ENCODE measurements at places on chromosomes 3 and 15. TPM values are rescaled to one million over a fixed set of nuclear protein-coding genes. Genes with fewer than 3 reads are reported as not detected.
A peak's percentile ranks its signal among the peaks of the same experiment; 100 is the strongest.

DNA sequence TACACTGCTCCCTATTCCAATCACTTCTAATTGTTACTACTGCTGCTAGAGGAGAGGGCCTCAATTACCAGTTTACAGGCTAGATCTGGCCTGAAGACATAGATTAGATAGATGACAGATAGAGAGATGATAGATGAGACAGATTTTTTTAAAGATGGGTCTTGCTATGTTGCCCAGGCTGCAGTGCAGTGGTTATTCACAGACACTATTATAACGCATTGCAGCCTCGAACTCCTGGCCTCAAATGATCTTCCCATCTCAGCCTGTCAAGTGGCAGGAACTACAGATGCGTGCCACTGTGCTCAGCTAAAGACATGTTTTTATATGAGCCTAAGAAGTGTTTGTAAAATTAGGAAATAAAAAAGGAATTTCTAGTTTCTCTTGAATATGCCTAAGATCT lies 6.2 kb downstream of the SLC33A1 start:
- DNase-seq = no peak

DNA sequence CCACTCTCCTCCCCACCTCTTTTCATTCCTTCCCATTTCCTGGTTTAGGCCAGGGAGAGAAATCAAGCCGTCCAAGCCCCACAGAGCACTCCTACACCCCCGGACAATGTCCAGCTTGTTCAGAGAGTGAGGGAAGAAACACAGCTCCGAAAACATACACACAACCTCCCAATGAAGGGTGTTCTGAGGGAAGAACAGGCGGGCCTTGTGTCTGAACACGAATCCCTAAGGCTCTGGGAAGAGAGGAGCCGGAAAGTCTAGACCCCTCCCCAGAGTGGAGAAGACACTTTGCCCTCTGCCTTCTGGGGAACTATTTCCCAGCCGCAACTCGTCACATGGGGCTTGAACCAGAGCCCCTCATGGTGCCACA lies 30.5 kb downstream of the ACAN start:
- DNase-seq = no peak

GRCh38 chr15:61527836-61528580 lies 298.9 kb upstream of the RORA start:
- no peak for DNase-seq

GRCh38 chr3:45081506-45082141 lies 55.5 kb downstream of the CLEC3B start:
- DNase-seq = no peak

GRCh38 chr15:36358523-36358922 lies 220.9 kb upstream of the CDIN1 start:
- DNase-seq = no peak

DNA sequence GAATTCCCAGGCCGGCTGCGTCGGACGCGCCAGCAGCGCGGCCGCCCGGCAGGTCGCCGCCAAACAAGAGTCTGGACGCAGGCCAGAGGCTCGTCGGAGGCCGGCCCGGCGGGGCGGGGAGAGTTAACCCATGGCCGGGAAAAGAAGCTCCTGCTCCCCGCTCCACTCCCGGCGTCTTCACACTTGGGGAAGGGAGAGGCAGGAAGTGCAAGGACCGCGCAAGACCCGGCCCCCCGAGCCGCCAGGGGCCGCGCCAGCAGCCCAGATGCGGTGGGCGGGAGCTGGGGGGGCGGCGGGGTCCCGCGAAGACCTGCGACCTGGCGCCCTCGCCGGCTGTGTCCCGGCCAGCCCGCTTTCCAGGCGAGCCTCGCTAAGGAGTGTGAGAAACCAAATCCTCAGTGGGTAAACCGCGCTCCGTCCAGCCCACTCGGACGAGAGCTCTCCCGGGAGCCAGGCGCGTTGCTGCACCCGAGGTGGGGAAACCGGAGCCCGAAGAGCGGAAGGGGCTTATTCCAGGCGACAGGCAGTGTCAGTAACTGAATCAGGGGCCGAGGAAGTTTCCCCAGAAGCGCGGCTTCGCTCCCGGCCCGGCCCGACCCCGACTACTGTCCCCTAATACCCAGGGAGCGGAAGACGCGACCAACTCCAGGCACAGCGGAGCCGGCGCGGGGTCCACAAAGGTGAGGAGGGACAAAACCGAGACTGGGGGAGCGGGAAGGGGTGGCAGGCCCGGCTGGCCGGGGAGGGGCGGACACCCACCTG lies 721 bp downstream of the ADAMTS7 start:
- DNase-seq = no peak

GRCh38 chr3:141575879-141576743 lies 89.3 kb downstream of the RASA2 start:
- no peak for DNase-seq

GRCh38 chr15:66675446-66675845 lies 26.6 kb upstream of the SMAD6 start:
- DNase-seq = no peak

GRCh38 chr3:71521940-71522876 lies 61.3 kb downstream of the FOXP1 start:
- no peak for DNase-seq

- no peak for DNase-seq
These were observed 6.6 kb downstream of the ARID3B start for GRCh38 chr15:74547616-74548015.

- peak; percentile 24 for DNase-seq
These were observed 67.1 kb downstream of the ATP8B4 start for GRCh38 chr15:50051811-50052419.

- no peak for DNase-seq
These were observed 75.0 kb downstream of the STRIT1 start for GRCh38 chr3:155218462-155218861.

GRCh38 chr15:70097321-70098152 lies at the start of gene TLE3:
Gene TLE3, minus strand, starts transcription at chr15:70097917. Its CDS starts 1,119 bp downstream, at chr15:70096798.
- peak; percentile 98 for DNase-seq

DNA sequence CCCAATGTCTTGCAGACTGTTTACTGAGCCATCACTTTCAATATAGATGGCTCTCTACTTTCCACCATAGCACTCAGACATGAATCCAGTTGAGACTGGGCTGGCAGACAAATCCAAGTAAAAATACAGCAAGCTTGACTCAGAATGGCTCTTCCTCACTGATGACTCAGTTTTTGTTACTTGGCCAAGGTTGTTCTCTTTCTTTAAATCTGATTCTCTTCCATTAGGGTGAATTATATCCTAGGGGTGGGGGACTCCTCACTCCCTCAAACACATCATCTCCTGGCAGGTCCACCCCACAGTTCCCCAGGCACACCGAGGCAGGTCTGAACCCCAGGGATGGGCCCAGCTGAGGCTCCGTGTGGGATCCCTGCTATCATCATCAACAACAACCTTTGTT lies 157.9 kb downstream of the MEX3B start:
- no peak for DNase-seq

GRCh38 chr3:16410659-16411058 lies 102.8 kb downstream of the RFTN1 start:
- no peak for DNase-seq

DNA sequence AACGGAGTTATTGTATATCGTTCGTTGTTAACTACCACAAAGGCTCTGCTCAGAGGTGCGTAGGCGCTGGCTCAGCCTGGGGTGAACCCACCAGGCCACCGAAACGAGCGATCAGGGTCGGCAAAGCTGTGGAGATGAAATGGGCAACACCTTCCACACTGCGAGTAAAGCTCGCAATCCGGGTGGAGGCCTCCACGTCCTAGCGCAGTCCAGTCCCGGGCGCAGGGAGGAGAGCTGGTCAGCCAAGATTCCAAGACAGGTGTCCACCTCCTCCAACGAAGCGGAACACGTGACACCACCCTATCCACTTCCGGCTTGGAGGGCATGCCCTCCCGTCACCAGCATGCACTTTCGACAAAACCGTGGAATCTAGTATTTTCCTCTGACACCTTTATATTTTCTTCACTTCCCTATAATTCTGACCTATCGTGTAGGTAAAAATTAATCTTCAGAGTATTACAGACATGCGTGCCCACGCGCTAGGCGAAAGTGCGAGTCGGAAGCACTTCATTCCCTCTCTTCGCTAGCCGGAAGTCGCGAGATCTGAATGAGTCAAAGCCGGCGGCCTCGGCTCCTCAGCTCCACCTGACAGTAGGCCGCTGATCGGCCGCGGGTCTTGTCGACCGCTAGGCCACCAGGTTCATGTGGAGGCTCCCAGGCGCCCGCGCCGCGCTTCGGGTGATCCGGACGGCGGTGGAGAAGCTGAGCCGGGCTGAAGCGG lies at the start of gene PDE12:
Gene PDE12, plus strand, starts transcription at position 537 of the 721 bp plus-strand sequence. Its CDS starts 106 bp downstream, at position 643.
- peak; percentile 85 for DNase-seq

- no peak for DNase-seq
These were observed 36.6 kb downstream of the ATP6V1A start for GRCh38 chr3:113783463-113783862.

GRCh38 chr15:47961401-47962090 lies 159.2 kb upstream of the SLC24A5 start:
- DNase-seq = peak; percentile 22

DNA sequence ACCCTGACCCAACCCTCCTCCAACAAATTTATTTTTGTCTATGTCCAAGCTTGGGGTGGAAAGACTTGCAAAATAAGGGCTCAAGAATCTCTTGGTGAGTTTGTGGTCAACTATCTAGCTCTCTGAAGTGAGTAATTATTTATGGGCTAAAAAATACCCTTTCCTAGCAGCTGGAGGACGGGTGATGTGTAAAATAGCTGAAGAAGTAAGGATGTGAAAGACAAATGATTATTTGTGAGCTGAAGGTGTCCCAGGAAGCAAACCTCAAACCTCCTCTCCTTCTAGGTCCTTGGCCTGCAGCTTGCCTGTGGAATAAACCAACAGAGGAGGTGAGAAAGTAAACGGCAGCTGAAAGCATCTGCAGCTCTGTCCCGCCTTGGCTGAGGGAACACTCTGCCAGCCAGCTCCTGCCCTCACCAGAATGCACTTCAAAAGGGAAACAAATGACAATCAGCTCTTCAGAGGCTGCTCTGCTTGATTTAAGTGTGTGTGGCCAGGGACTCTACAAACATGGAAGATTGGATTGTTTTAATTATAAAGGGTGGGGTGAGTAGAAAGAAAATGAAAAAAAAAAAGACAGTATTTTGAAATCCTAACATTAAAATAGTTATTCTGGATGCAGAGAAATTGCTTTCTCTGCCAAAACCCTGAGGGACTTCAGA lies 60.3 kb downstream of the TM4SF4 start:
- no peak for DNase-seq

DNA sequence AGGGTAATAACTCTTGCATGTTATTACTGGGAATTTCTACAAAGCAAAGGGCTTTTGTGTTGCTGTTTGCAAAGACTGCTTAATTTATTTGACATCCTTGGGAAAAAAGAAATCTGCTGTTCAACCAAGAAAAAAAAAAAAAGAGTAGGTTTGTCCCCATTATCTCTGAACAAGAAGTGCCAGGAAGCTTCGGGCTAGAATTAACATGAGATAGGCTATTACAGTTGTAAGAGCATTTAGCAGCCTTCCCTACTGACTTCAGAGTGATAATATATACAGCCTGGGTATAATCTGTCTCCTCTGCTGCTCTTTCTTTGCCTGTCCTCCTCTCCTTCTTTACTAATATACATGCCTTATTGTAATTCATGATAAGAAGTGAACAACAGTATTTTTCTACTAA lies 23.3 kb upstream of the CHMP2B start:
- no peak for DNase-seq

- no peak for DNase-seq
These were observed 42.8 kb downstream of the TFDP2 start for GRCh38 chr3:142106548-142106947.

GRCh38 chr15:80060356-80061006 lies 1.0 kb downstream of the ZFAND6 start:
- DNase-seq = peak; percentile 26

DNA sequence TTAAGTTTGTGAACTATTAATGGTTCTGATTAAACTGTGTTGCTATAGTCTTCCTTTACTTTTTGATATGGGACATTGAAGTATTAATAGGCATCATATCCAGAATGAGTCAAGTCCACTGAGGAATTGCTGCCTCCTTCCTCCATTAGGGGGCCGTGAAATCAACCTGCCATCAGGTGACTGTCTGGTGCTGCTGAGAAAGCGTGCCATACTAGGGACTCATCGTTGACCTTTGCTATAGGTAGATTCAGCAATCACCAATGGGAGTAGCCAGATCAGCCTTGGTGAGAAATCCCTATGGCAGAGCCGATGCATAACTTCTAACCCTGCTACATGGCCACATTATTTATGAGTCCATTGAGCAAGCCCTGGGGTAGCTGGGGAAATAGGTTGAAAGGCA lies 30.1 kb upstream of the SLC28A2 start:
- DNase-seq = no peak

- no peak for DNase-seq
These were observed 14.4 kb upstream of the CLDN1 start for GRCh38 chr3:190336516-190337189.

GRCh38 chr15:41562244-41562643 lies 3.2 kb downstream of the TYRO3 start:
- DNase-seq = no peak

DNA sequence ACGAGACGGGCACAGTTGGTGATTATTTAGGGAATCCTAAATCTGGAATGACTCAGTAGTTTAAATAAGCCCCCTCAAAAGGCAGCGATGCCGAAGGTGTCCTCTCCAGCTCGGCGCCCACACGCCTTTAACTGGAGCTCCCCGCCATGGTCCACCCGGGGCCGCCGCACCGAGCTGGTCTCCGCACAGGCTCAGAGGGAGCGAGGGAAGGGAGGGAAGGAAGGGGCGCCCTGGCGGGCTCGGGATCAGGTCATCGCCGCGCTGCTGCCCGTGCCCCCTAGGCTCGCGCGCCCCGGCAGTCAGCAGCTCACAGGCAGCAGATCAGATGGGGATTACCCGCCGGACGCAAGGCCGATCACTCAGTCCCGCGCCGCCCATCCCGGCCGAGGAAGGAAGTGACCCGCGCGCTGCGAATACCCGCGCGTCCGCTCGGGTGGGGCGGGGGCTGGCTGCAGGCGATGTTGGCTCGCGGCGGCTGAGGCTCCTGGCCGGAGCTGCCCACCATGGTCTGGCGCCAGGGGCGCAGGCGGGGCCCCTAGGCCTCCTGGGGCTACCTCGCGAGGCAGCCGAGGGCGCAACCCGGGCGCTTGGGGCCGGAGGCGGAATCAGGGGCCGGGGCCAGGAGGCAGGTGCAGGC lies 318.0 kb downstream of the FGF12 start:
- DNase-seq = no peak

GRCh38 chr3:155766206-155766605 lies 21.3 kb upstream of the PLCH1 start:
- no peak for DNase-seq

GRCh38 chr3:52046186-52046901 lies 10.0 kb downstream of the DUSP7 start:
- DNase-seq = no peak

GRCh38 chr15:98556321-98556720 lies 92.0 kb upstream of the IGF1R start:
- DNase-seq = no peak

TMED3 gene
- 32.4 TPM for total RNA-seq

DENND4A gene
- 40.2 TPM for total RNA-seq

KLHL40 gene
- not detected for total RNA-seq

DMXL2 gene
- 9.0 TPM for total RNA-seq

CASR gene
- not detected for total RNA-seq

GPR149 gene
- not detected for total RNA-seq

SFMBT1 gene
- total RNA-seq = 32.2 TPM

IGSF11 gene
- 1.2 TPM for total RNA-seq

SLC28A2 gene
- not detected for total RNA-seq

TRPM1 gene
- not detected for total RNA-seq

SPTSSB gene
- not detected for total RNA-seq

ZNF620 gene
- 5.6 TPM for total RNA-seq

VIPR1 gene
- total RNA-seq = 19.9 TPM

CLDN18 gene
- total RNA-seq = not detected

ITIH1 gene
- not detected for total RNA-seq

NRG4 gene
- not detected for total RNA-seq

TRIM42 gene
- not detected for total RNA-seq

PLXND1 gene
- 1.2 TPM for total RNA-seq

Data from activated CD4-positive, alpha-beta T cell treated with anti-CD3 and anti-CD28 coated beads, Interleukin-2, amount 10 ng/mL, durations not matched to agents 7 days and 5 days (primary cell).